ENCODE measurements at places on chromosomes 3 and 15.

- DNase-seq: no peak
These were observed 84.8 kb downstream of the RAP2B start for GRCh38 chr3:153246806-153247205.

DNA sequence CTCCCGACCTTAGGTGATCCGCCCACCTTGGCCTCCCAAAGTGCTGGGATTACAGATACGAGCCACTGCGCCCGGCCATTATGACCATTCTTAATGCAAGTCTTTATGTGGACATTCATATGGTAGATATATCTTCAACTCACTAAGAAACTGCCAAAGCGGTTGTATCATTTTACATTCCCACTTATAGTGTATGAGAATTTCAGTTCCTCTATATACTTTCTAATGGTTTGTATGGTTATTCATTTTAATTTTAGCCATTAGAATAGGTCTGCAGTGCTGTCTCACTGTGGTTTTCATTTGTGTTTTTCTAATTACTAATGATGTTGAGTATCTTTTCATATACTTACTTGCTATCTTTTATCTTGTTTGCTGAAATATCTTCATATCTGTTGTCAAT, 32.5 kb downstream of the TCF12 start:
- no peak for DNase-seq

DNA sequence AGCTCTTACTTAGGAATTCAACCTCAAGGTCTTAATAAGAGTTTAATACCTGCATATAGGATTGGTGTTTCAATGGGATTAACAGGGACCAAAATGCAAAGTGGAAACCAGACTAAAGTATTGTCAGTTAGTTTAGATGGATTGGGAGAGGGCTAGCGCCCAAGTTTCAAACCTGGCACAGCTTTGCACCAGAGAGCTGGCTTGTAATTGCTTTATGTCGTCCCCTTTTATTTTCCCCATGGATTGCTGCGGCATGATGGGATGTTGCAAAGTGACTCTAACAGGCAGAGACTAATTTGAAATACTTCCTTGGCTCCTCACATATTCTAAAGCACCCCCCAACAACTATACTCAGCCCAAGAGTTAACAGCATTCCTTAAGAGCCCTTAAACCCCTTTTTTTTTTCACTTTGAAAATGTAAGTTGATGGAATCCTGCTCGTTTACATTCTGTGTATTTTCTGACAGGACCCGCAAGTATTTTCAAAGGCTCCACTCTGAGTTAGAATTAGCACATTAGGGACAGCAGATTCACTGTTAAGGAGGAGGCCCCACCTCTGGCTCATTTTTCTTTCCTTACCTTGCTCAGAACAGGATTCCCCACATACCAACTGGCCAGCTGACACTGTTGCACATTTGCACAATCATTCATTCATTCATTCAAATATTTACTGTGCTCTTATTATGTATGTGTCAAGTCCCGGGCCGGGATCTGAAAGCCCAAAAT, 214.2 kb downstream of the ERC2 start:
- no peak for DNase-seq

DNA sequence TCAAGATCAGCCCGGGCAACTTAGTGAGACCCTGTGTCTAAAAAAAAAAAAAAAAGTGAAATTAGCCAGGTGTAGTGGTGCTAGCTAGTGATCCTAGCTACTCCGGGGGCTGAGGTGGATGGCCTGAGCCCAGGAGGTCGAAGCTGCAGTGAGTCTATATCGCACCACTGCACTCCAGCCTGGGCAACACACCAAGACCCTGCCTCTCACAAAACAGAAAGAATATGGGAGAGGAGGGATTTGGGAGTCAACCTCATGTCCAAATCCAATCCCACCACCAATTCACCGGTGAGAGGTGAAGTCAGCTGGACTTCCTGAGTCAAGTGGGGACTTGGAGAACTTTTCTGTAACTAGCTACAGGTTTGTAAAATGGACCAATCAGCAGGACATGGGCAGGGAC, 80.5 kb upstream of the MFGE8 start:
- DNase-seq: no peak

DNA sequence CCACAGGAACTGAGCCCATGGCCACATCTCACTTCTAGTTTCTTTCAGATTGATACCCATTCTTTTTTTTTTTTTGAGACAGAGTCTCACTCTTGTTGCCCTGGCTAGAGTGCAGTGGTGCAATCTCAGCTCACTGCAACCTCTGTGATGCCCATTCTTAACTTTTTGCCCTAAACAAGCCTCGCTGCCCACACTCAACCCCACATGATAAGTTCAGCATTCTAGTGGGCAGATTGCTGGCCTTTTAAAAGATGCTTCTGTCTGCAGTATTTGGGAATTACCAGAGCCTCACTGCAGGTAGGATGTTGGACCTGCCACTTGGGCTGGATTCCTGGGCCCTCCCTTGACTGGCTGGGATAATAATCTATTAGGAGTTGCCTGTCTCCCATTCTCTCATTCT, 51.0 kb downstream of the TRANK1 start:
- no peak for DNase-seq

DNA sequence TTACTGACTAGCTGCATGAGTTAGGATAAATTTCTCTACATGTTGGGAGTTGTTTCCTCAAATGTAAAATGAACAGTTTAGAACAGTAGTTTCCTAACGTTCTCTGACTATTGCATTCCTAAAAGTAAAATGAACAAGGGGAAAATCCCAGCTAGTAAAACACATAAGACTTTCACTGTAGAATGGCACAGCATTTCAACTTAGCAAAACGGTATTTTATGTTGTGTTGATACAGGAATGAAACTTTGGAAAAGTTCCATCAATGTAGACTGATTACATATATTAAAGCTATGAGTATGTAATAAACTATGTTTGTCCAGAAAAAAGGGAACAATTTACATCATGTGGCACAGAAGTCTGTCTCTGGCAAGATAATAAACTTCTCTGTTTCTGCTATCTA, 297.4 kb upstream of the EPHA3 start:
- DNase-seq: no peak

- no peak for DNase-seq
These were observed 12.4 kb upstream of the FGF7 start for GRCh38 chr15:49410641-49411040.

DNA sequence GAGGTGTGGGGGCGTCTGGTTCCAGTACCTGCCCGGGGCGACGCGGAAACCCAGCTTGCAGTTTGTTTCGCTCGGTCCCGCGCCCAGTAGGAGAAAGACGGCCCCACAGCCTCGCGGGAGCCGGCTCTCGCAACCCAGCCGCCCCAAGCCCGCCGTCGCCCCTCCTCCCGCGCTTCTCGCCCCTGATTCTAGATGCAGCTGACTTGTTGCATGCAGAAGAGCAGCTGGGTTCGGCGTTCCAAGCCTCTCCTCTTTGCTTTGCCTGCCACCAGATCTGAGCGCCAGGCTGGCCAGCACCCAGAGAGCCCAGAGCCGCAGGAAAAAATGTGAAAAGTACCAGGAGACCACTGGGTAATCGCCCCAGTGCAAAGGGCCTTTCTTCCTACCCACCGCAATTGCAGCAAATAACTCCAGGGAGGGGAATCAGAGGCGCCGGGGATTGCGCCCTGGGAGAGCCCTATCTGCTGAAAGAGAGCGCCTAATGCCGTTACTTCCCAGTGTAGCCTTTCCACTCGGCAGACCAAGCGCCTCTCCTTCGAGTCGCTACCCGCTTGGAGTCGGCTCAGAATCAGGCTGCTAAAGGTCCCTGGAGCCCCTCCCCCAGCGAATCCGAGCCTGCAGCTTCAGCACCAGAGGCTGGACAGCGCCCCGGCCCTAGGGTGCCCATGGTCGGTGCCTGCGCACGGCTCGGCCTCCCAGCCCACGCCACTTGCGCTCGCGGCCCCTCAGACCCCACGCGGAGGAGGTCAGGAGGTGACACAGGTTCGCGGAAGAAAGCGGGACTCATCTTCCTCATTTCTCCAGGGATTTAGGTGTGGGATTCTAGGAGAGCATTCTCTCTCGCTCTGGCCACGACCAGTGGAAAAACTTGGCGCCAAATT, 15.7 kb upstream of the AEN start:
- DNase-seq: no peak

DNA sequence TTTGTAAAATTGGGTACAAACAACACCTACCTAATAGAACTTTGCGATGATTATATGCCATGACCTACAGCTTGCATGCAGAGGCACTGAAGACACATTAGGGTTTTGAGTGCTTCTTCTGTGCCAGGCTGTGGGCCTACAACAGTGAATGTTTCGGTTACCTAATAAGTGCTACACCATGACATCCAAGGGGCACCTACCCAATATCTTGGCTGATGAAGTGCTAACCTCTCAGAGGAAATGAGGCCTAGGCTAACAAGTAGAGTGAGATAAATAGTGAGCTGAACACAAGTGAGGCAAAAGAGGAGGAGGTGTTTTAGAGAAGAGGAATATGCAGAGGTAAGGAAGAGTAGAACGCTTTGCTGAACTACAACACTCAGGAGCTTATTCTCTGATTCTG, 12.2 kb upstream of the RASGRP1 start:
- no peak for DNase-seq

DNA sequence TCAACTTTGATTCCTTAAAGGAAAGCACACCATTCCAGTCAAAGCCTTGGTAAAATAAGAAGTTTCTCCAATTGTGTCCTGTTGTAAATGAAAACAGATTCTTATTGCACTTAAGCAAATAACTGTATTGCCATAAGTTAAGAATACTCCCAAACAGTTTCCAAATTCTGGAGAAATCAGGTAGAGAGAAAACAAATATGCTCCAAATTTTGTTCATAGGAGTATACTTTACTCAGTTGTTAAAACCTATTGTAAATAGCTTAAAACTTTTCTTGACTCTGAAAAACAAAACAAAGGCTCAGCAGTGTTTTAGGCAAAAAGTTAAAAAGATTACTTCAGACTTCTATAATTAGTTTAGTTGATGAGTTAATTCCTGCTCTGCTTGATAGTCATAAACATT, 42.4 kb downstream of the LNP1 start:
- DNase-seq: no peak

- no peak for DNase-seq
These were observed 217.6 kb downstream of the KBTBD8 start for GRCh38 chr3:67215690-67216089.

DNA sequence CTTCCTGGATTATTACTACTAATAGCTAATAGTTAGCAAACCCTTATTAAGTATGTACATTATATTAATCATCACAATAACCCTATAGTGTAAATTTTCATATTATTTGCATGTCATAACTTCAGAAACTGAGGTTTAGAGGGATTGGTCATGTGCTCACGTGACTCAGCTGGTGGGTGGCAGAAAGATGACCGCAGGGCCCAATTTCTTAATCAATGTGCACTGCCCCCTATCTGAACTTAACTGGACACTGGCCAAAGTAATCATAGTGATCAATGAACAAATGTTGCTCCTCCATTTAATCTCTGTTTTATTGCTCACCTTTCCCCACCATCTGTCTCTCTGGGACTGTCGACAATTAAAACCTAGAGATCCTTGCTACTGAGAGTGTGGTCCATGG, 52.2 kb downstream of the PLD1 start:
- DNase-seq: no peak

DNA sequence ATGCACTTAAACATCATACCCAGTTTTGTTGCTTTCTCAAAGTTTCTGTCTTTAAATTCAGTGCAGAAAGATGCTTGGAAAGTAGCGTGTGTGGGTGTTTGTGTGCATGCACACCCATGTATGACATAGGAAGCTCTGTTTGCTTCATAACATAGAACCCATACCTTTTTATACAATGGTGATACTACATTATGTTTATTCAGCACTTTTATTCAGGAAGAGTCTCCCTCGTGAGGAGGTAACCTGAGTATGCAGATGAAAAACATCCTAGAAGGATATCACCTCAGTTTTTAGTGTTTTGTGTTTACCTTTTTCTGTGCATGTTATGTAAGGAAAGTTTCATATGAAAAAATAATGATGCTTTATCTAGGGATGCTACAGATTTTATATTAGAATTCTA, 111.2 kb downstream of the SST start:
- no peak for DNase-seq

DNA sequence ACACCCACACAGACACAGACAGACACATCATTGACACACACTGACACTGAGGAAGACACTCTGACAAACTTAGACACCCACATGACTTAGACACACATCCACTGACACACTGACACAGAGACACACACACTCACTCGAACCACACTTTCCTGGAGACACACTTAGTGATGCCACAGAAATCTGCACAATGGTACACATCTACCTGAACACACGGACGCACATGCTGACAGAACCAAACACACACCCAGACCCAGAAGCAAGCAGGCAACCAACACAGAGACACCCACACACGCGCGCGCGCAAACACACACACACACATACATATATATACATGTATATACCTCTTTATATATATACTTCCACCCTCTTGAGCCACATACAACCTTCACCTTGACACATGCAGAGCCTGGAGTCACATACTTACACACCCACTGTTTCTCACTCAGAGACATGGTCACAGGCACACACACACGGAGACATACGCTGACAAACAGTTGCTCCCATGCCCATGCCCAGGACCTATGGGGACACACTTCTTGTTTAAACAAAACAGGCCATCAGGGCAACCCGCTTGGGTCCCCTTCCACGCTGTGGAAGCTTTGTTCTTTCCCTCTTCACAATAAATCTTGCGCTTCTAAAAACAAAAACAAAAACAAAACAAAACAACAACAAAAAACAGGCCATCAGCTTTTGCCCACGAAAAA, 913 bp upstream of the SCN5A start:
- no peak for DNase-seq

DNA sequence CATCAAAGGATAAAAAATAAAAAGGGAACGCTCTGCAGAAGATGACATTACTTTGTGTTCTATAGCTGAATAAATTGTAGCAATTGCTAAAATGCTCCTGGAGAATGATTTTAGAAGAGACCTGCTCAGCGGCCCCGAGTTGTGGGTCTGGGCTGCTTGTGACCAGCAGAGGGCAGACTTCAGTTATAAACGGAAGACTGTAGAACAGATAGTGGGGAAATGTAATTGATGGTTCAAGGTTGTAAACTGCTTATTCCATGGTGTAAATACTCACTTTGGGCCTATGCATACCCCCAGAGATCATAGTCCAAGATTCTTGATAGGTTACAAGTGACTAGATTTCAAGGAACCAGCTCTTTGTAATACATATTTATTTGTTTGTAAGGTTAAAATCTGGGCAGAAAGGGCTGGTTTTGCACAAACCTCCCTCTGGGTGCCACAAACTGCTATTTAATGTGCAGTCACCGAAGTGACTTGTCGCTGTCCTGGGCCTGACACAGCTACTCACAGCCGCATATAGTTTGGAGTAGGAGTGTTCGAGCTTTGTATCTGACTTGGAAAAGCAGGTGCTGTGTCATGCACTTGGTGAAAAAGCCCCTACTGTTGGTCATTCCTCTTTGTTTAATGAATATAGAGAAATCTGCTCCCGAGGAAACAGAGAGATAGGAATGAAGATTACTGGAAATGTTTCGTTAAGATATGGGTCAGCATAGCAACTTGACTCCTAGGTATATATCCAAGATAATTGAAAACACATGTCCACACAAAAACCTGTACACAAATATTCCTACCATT, 34.7 kb upstream of the NDUFB4 start:
- DNase-seq: peak; percentile 50

- no peak for DNase-seq
These were observed 80.8 kb downstream of the GSK3B start for GRCh38 chr3:120013481-120013880.
